Kidney (tissue), 22 donors: ENCODE measurements at places on chromosomes 12 and 14. TPM values are rescaled to one million over a fixed set of nuclear protein-coding genes. Genes with fewer than 3 reads are reported as not detected.
A peak's percentile ranks its signal among the peaks of the same experiment; 100 is the strongest.

- no peak for DNase-seq
These were observed 64.6 kb upstream of the LTA4H start for GRCh38 chr12:96099986-96100385.

GRCh38 chr14:50366115-50366514 is 30.6 kb downstream of the CDKL1 start:
- DNase-seq, result no peak

DNA sequence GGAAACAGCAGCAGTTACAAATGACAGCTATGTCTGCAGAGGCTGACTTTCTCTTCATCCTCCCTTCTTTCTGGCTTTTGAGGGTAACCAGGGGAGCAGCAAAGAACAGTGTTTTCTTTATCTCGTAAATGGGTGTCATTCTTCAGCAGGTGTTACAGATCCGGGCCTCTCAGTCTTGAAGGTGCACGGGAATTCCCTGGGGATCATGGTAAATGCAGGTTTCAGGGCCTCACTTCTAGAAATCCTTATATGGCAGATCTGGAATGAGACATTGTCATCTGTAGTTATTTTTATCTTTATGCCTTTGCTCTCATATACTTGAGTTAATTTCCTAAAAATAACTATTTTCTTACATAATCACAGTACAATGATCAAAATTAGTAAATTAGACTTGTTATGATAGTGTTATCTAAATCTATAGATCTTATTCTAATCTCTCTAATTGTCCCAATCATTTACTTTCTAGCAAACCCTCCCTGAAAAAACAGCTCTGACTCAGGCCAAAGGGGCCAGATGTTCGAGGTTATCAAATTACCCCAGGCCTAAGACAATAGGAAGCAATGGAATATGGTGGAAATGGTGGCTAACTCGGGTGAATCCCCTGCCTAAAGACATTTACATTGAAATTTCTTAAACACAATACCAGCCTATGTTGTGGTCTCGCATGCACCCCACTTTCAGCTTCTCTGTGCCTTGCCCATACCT is 145.0 kb downstream of the CAND1 start:
- DNase-seq, result no peak

- DNase-seq, result peak; percentile 69
These were observed 11.2 kb upstream of the FKBP11 start for GRCh38 chr12:48936379-48936979.

- peak; percentile 99 for DNase-seq
These were observed at the start of gene HOXC10 for GRCh38 chr12:53984901-53985691. TSS of gene HOXC10 (plus strand) at chr12:53985146. CDS start at chr12:53985260, 114 bp downstream.

DNA sequence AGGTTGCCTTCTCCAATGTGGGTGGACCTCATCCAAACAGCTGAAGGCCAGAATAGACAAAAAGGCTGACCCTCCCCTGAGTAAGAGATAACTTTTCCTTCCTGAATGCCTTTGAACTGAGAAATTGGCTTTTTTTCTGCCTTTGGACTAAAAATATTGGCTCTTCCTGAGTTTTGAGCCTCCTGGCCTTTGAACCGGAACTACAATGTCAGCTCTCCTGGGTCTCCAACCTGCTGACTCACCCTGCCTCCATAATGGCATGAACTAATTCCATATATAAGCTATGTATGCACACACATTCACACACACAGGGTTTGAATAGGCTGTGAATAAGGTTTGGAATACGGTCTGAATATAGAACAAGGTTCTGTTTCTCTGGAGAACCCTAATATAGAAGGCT is 39.7 kb upstream of the TMEM260 start:
- no peak for DNase-seq

The CMA1 gene
- total RNA-seq, result 2.1 TPM

The RNF212B gene
- not detected for total RNA-seq

The OR4M1 gene
- not detected for total RNA-seq
